Tongue (tissue), 3 donors: ENCODE measurements at places on chromosomes 12 and 14. TPM values are rescaled to one million over a fixed set of nuclear protein-coding genes. Genes with fewer than 3 reads are reported as not detected.

DNA sequence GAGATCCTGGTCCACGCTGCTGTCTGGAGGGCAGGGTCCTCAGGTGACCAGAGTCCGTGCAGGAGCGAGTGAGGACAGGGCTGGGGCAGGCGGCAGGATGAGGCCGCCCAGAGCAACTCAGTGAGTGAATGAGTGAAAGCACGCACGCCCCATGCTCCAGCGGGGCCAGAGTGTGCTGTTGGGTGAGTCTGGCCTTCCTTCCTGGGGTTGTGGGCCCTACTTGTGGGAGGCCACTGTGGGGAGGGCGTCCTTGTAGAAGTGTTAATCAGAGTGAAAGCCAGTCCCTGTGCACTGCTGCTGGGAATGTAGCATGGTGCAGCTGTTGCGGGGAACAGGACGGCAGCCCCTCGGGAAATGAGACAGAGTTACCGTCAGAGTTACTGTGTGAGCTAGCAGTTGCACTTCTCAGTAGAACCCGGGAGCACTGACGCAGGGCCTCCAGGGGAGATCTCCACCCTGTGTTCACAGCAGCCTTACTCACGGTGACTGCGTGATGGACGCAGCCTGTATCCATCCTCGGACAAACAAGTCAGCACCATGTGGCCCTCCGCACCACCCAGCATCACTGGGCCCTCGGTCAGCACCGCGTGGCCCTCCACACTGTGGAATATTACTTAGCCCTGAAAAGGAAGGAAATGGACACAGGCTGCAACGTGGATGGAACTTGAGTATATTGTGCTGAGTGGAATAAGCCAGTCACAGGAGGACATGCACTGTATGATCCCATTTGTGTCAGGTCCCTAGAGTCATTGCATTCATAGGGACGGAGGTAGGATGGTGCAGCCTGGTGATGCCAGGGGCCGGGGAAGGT is 22.1 kb downstream of the PACS2 start:
- DNase-seq = peak; percentile 73

DNA sequence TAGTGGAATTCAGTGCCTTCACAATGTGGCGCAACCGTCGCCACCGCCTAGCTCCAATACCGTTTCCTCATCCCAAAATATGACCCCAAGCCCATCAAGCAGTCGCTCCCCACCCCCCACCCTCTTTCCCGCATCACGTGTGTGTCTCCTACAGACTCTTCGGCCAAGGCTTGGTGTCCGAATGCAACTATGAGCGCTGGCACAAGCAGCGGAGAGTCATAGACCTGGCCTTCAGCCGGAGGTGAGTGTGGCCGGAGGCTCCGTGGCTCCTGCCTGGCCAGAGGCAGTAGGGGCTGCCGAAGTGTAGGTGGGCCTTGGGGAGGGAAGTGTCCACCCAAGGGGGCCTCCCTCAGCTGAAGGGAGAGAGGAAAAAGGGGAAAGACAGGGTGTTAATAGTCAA is 15.8 kb downstream of the CYP46A1 start:
- DNase-seq = no peak

DNA sequence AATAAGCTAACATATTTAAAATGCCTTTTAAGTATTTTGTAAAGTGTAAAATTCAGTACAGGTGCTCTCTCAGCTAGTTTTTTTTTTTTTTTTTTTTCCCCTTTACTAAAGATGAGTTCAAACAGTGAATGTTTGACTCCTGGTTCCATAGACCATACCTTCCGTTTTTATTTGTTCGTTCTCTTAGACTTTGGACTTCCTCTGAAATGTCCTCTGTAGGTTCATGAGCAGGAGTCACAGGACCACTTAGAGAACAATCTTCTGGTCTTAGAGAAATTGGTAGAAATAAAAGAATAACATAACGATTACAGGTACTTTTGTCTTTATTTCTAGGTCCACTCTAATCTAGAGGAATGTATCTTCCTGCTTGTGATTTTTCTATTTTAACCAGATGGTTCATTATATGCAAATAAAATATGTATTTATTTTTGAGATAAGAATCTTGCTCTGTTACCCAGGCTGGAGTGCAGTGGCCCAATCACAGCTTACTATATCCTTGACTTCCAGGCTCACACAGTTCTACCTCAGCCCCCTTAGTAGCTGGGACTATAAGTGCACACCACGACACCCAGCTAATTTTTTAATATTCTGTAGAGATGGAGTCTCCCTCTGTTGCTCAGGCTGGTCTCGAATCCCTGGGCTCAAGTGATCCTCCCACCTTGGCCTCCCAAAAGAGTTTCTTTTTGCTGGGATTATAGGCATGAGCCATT is 25.8 kb downstream of the STYX start:
- no peak for DNase-seq

Gene SLC8B1
- total RNA-seq = 18.5 TPM

DNA sequence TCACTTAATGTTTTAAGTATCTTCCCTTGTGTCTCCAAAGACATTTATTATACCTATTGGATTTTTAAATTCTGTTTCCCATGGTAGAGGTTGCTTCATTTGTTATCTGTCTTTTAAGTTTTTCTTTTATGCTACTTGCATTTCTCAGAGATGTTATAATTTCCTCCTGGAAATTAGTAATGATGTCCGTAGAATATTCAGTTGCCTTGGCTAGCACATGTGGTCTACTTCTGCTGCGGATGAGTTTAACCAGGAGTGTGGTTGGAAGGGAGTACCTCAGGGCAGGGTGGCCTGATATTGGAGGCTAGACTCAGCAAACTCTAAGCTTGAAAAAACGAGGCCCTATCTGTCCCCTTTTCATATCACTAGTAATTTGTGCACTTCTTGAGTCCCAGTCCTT is 8.8 kb upstream of the EVL start:
- DNase-seq = no peak

GRCh38 chr12:47839214-47839876 is 19.6 kb upstream of the HDAC7 start:
- peak; percentile 80 for DNase-seq

DNA sequence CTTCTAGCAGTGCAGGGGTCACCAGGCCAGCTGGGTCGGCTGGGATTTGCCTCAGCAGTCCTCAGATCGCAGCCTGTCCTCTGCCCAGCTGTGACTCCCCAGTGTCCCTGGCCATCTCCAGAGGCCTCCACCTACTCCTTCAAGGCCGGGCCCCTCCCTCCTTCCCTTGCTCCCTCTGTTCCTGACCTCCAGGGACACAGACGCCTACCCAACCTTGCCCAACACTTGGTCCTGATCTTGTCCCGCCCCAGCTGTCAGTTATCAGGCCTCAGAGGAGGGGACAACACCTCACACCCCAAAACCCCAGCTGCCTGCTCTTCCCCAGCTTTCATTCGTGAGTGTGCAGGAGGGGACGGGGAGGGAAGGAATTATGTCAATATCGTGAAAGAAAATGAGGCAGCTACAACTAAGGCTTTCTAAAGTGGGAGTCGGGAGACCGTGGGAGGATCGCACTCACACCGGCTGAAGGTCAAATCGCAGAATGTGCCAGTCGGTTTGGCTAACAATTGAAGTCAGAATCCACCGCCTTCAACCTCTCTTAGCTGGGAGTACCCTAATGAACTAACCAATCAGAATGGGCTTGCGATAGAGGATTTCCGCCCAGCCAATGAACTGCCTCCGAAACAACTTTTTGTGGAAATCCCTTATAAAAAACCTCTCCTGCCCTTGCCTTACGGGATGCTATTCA is 9.4 kb upstream of the PLBD2 start:
- no peak for DNase-seq

Gene KLHDC1
- total RNA-seq = 10.9 TPM

Gene PMCH
- not detected for total RNA-seq

- DNase-seq = no peak
Observed at GRCh38 chr14:95522116-95522515, 5.7 kb upstream of the SYNE3 start.

Gene CLEC2A
- total RNA-seq = not detected

- DNase-seq = no peak
Observed at GRCh38 chr14:34398024-34398423, 64.0 kb downstream of the SPTSSA start.

DNA sequence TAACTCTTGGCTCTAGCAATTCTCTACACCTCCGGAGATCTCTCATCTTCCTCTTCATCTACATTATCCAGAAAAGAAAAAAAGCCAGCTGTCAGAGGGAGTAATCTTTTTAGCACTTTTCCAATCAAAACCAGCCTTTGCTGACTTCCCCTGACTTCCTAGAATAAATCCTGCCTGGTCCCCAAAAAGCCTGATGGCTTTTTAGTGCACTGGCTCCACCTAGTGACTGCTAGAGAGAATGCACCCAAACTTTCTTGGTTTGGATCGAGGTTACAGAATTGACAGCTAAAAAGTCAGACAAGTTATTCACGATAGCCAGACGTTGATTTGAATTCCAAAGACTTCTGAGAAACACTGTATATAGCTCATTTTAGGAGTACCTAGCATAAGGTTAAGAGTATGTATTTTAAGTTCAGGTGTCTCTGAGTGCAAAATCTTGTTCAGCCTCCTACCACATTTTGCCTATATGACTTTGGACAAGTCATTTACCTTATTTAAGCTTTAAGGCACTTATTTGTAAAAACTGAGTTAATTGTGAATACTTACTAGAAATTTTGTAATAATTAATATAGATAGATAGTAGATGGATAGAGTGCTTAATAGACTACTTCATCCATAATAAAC is 185.7 kb upstream of the GRIN2B start:
- peak; percentile 76 for DNase-seq

DNA sequence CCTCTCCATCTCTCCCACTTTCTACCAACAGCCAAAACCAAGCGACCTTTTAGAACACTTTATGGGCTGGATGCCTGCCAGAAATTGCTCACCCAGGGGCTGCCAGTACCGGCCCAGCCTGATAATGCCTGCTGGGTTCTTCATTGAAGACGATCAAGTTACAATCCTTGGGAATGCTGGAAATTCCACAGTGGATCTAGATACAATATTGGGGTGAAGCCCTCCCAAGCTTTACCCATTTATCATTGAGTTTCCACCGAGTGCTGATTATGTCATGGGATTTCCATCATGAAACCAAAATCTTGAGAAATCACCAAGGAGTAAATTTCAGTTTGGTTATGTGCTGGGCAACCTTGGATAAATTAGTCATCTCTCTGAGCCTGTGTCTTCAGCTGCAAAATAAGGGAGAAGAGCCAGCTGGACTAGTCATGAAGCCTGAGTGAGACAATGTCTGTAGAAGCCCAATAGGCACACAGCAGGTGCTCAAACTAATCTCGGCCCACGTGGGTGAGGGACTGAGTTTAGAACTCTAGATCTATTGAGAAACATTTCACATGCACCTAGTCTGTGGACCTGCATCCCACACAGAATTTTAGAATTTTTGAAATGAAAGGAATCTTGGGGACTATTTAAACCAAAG is 75.5 kb upstream of the CLMN start:
- no peak for DNase-seq
